EH (cell line): ENCODE measurements at places on chromosomes 1 and 21.

DNA sequence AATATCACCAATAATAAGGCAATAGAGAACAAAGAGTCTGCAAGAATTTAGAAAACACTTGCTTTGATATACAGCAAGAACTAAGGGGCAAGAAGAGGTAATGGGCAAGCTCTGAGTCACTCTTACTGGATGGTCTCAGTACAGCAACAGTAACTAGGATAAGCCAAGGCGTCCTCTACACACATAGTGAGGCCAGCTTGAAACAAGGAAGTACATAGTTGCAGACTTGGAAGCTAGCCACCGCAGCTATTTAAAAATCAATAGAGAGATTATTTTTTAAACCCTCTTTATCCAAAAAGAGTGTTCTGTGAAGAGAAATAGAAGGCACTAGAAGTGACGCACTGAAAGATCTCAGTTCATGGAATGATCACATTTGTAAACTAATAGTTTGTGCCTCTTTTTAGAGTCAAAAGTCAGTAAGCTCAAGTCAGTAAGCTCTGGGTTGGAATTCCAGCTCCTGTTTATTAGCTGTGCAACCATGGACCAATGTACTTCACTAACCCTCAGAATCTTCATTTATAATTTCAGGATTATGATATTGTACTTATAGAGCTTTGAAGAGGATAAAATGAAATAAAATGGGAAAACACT lies 118.6 kb downstream of the AKT3 start:
- peak; percentile 36 for DNase-seq

DNA sequence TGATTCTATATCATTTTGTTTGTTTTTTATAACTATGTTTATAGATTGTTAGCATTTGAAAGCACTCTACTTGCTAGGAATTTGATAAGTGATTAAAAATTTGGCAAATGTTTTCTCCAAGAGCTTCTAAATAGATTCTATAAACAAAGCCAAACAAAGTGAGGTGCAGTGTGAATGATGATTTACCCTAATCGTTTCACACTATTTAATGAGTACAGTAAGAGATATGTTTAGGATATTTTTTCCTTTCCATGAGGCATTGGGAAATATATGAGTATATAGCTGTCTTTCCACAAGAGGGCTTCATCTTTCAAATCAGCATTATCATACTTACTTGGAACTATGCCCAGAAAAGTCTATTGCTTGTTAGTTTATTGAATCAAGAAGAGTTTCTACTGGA lies 277.0 kb upstream of the BRINP3 start:
- no peak for DNase-seq

GRCh38 chr1:75396745-75397144 lies 214.2 kb downstream of the SLC44A5 start:
- no peak for DNase-seq

DNA sequence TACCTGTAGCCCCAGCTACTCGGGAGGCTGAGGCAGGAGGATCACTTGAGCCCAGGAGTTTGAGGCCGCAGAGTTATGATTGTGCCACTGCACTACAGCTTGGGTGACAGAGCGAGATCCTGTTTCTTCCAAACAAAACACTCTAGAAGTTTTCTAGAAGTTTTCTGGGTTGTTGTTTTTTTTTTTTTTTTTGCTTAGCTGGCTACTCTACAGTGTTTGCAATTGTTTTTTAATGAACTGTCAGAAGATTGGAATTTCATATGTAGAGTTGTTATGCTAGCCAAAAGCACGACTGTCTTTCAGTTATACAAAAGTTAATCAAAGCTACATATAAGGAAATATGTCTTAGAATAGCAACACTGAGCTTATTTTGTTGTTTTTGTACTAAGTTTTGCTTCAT lies 30.9 kb upstream of the NEXN start:
- peak; percentile 72 for DNase-seq

DNA sequence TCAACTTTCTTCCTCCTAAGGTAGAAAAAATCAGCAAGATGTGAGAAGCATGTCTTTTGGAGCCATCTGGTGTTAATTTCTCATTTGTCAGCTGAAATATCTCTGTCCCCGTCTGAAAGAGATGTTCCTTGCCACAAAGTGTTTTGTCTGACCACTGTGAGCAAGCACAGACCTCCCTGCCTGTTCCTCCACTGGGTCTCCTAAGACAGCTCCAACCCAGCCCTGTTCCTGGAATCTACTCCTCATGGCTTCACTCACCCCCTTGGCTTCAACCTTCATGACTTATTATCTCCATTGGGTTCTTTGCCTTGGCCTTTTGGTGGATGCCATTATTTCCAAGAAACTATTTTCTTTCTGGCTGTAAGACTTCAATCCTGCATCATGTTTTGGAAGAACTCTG lies 65.7 kb upstream of the CACHD1 start:
- DNase-seq, result no peak
